ENCODE measurements at places on chromosomes 16 and 17. TPM values are rescaled to one million over a fixed set of nuclear protein-coding genes. Genes with fewer than 3 reads are reported as not detected.
A peak's percentile ranks its signal among the peaks of the same experiment; 100 is the strongest.

VAC14 gene
- total RNA-seq: 35.3 TPM

DNA sequence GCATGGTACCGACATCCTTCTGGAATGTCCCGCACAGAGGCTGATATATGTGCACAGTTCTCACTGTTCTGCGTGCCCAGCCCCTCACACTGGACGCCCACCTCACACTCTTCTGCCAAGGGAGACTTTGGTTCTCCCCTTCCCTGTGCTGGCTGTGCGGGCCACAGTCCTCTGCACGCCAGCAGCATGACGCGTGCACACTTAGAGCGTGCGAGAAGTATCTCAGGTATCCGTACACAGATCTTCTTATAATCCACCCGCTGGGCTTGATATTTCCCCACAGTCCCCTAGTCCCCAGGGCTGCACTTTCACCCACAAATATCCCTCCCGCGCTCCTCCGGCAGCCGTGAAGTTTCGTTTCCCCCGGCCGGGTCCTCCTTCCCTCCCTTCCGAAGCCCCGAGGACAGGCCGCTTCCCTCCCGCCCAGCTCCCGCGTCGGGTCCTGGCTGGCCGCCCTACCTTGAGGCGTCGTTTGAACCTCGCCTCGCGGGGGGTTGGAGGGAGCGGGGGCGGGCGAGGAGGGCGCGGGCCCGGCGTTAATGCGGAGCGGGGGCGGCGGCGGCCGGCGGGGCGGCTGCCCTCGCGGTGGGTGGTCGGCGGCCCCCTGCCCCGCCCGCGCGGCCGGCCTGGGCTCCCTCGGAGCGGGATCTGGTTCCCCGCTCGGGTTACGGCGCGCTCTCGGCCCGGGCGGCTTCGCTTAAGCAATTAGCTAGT lies 5.0 kb upstream of the FOXF1 start:
- H3K4me3 ChIP-seq: no peak overlapping the region
- no peak for DNase-seq
- no peaks in the 10 kb centered on the region for H3K36me3 ChIP-seq
- peaks cover 12% of the 10 kb centered on the region for H3K4me1 ChIP-seq

- no peaks in the 10 kb centered on the region for H3K27me3 ChIP-seq
- H3K4me3 ChIP-seq: no peak overlapping the region
- no peak overlapping the region for H3K27ac ChIP-seq
- H3K4me1 ChIP-seq: no peaks in the 10 kb centered on the region
Measured at GRCh38 chr17:8997994-8998628, 23.2 kb upstream of the NTN1 start.

TSPOAP1 gene
- total RNA-seq: 0.27 TPM

SLC5A2 gene
- total RNA-seq: 0.10 TPM

EFCAB3 gene
- not detected for total RNA-seq

- H3K27ac ChIP-seq: no peak overlapping the region
- no peak overlapping the region for H3K4me3 ChIP-seq
- H3K36me3 ChIP-seq: peaks cover 15% of the 10 kb centered on the region
- DNase-seq: no peak
- H3K4me1 ChIP-seq: no peaks in the 10 kb centered on the region
Measured at GRCh38 chr17:49624896-49625295, 49.2 kb downstream of the NXPH3 start.

DNA sequence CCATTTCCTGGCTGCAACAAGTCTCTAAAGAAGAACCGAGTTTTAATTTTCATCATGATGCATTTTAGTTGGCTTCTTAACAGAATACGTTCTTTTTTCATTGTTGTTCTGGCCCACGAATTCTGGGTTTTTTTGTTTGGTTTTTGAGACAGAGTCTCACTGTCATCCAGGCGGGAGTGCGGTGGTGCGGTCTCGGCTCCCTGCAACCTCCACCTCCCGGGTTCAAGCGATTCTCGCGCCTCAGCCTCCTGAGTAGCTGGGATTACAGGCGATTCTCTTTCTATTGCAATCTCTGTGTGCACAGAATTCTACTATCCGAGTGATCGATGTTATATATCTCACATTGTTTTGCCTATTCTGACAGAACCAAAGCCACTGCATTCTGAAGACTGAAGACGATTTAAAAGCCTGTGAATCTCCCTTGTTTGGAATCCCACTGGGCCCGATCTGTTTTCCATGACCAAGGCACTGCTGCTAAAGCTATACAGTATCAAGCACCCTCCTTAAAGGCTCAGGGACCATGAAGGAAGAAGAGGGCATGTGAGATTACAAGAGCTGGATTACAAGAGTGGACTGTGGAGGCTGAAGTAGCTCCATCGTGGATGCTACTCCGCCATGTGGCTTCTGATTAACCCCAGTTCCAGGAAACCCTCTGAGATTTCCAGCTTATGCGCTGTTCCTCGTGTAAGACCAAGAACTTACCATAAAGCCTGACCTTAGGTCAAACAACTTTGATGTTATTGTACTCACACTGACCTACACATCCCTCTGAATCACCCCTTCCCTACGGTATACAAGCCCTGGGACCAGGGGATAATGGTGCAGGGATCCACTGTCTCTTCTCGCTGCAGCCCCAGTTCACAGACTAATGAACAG lies 44.3 kb downstream of the ADCY9 start:
- H3K4me1 ChIP-seq: peaks cover 14% of the 10 kb centered on the region
- H3K4me3 ChIP-seq: no peak overlapping the region
- H3K36me3 ChIP-seq: no peaks in the 10 kb centered on the region
- no peaks in the 10 kb centered on the region for H3K27me3 ChIP-seq
- DNase-seq: no peak

- H3K36me3 ChIP-seq: no peaks in the 10 kb centered on the region
- no peaks in the 10 kb centered on the region for H3K27me3 ChIP-seq
- peaks cover 86% of the 10 kb centered on the region for H3K4me1 ChIP-seq
- H3K27ac ChIP-seq: no peak overlapping the region
- no peak for DNase-seq
Measured at GRCh38 chr17:72403713-72404209, 282.9 kb downstream of the SOX9 start.

GRCh38 chr16:5032748-5033167 lies 977 bp downstream of the NAGPA start:
- no peaks in the 10 kb centered on the region for H3K27me3 ChIP-seq
- no peak for DNase-seq
- peak overlapping the region; percentile 70 for H3K27ac ChIP-seq
